Activated T-cell treated with anti-CD3 and anti-CD28 coated beads, Interleukin-2, amount 50 U/mL, for 72 hours (primary cell): ENCODE measurements at places on chromosomes 1 and 21. TPM values are rescaled to one million over a fixed set of nuclear protein-coding genes. Genes with fewer than 3 reads are reported as not detected.

Gene SESN2
- 85.3 TPM for total RNA-seq

Gene ATP13A2
- 22.2 TPM for total RNA-seq

Gene CXADR
- total RNA-seq: 0.23 TPM

Gene HSPA6
- total RNA-seq: 0.53 TPM

Gene HSD3B2
- total RNA-seq: not detected

Gene SH2D2A
- 246 TPM for total RNA-seq

Gene SLC5A9
- total RNA-seq: not detected

Gene FAM78B
- total RNA-seq: 0.90 TPM

Gene SYT14
- total RNA-seq: not detected

Gene RPTN
- not detected for total RNA-seq

Gene ETV3L
- not detected for total RNA-seq

Gene MYBPH
- total RNA-seq: not detected

Gene LCE1E
- not detected for total RNA-seq

Gene LRRC3
- total RNA-seq: 3.8 TPM

Gene LYPLAL1
- 27.6 TPM for total RNA-seq

Gene ADAR
- 305 TPM for total RNA-seq

Gene PDE4DIP
- 63.8 TPM for total RNA-seq

Gene OR2L5
- 0.16 TPM for total RNA-seq

Gene LRRC53
- not detected for total RNA-seq

Gene ELAPOR1
- 9.4 TPM for total RNA-seq

Gene CR2
- total RNA-seq: 0.07 TPM

Gene SLFNL1
- 0.53 TPM for total RNA-seq

Gene CYP4Z1
- not detected for total RNA-seq

Gene OR2G6
- not detected for total RNA-seq

Gene LCE1A
- total RNA-seq: not detected

Gene PBX1
- 0.74 TPM for total RNA-seq

Gene SERTAD4
- not detected for total RNA-seq

Gene CD34
- 0.09 TPM for total RNA-seq

Gene SLC35D1
- 16.7 TPM for total RNA-seq

Gene FBXO44
- 30.3 TPM for total RNA-seq

Gene RAB25
- total RNA-seq: 0.53 TPM

Gene ASAP3
- 1.0 TPM for total RNA-seq

Gene FNDC5
- total RNA-seq: not detected

Gene RABGGTB
- 133 TPM for total RNA-seq

Gene ELF3
- total RNA-seq: 0.22 TPM

Gene GFI1
- total RNA-seq: 96.5 TPM

Gene CD52
- 245 TPM for total RNA-seq

Gene KRTAP20-1
- total RNA-seq: not detected

Gene HMGCS2
- total RNA-seq: not detected

Gene IFI6
- total RNA-seq: 19.3 TPM

Gene FCRL4
- total RNA-seq: not detected

Gene SNAPIN
- 31.8 TPM for total RNA-seq

Gene OR2W3
- total RNA-seq: not detected
